Hepatocyte (in vitro differentiated cells): ENCODE measurements at places on chromosomes 1 and 21. TPM values are rescaled to one million over a fixed set of nuclear protein-coding genes. Genes with fewer than 3 reads are reported as not detected.
A peak's percentile ranks its signal among the peaks of the same experiment; 100 is the strongest.

The TRIM67 gene
- polyA plus RNA-seq, result not detected in 2 replicates

- no peak for DNase-seq
Measured at GRCh38 chr1:197811769-197812168, 36.5 kb upstream of the DENND1B start.

DNA sequence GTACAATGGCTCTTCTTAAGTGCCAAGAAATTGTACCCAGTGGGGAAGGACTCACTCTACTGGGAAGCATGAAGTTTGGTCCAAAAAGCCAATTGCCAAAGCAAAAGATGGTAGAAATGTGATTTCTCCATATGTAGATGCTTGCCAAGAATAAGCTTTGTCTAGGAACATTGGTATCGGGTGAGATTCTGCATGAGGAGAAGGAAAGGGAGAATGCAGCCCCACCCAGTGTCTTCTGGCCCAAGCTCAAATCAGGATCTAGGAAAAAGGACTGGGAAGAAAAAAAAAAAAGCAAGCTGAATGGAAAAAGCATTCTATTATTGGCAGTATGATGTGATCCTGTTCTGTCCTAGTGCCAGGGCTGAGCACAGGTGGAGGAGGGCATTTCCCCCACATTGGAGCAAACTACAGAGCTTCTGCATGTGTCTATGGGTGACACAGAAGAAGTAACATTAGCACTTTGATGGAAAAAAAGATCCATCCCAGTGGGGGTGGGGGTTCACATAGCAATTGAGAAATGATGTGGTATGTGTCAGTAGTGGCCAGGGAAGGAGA, 226.6 kb downstream of the KCNH1 start:
- no peak for DNase-seq

DNA sequence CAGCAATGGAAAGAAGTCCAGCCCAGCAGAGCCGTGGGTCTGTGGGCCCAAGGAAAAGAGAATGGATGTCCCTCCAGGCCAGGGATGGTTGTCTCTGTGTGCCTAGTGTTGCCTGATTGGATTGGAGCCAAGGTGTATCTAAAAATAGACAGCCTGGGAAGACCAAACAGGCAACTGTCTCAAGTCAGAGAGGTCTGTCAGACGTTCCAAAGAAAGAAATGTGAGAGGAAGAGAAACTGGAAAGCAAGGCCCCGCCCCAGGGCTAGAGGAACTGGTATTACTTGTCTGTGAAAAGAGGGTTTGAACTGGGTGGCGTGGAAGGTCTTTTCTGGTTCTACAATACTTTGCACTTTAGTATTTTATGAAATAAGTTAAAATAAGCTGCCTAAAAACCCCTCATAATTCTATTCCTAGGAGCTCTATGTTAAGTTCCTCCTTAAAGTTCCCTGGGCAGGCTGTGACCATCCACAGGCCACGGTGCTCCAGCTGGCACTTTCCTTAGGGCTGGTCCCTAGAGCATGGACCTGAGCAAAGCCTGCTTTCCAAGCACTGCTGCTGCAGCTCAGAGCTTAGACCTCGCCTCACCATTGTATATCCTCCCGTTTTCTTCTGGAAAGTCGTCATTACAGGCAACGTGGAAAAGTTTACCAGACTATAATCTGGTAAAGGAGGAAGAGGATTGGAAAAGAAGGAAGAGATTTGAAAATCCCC, 151.6 kb downstream of the DISC1 start:
- DNase-seq, result peak; percentile 49

DNA sequence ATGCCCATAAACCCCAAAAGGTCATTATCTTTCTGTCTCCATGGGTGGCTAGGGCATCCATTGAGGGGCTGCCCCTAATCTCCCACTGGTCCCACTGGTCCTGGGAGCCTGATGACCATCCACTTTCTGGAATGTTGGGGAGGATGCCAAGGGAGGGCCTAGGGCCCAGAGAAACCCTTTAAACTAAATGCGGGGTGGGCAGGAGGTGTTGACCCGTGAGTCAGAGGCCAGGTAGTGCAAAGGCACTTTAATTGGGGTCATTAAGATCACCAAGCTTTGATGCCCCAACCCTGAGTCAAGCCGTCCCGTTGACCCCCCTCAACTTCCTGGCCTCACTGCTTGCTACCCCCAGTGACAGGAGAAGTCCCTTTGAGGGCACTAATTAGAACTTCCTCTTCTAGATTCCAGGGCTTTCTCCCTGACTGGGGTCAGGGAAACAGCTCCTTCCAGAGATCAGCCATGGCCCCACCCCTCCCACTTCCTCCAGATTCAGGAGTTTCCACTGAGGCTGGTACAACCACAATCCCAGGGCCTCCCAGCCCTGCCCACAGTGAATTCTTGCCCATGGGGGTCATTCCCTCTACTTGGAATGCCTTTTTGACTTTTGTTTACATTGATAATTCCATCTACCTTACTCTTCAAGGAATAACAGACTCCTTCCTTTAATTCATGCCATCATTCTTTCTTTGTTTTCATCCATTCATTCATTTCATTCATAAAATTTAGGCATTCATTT, 15.5 kb upstream of the SERINC2 start:
- no peak for DNase-seq

The RPRD2 gene
- polyA plus RNA-seq, result 15.7 and 18.8 TPM in 2 replicates

DNA sequence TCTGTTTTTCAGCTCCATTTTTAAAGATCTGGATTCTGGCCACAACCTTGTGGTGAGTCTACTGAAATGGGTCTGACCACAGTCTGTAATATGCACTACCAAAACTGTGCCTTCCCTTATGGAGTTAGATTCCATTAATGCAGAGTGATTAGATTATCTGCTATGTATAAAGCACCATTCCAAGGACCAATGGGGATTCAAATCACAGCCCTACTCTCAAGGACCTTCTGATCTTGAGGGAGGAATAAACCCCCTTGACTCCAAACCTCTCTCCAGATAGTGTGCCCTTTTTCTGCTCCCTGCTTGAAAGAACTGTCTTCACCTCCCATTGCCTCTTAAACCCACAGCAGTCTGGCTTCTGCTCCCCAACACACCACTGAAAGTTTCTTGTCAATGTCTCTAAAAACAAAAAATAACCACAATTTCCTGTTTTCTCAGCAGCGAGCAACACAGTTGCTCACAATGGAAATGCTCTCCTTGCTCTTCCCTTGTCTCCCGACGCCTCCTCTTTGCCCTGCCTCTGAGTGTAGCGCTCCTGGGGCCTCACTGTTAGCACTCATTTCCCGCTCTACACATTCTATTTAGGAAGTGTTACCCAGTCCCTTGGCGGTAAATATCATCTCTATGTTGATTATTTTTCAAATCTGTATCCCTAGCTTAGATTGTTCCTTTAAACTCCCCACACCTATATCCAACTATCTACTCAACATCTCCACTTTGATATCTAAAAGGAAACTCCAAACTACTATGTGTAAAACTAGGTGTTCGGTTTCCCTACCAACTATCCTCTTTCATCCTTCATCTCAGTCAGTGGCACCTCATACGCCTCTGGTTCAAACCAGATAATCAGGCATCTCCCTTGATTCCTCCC, 13.6 kb downstream of the PCNX2 start:
- DNase-seq, result no peak

The SERTAD4 gene
- 2.8 and 4.7 TPM in 2 replicates for polyA plus RNA-seq

The KCNJ9 gene
- polyA plus RNA-seq, result not detected in 2 replicates

- peak; percentile 68 for DNase-seq
Measured at GRCh38 chr1:17559615-17560419, 20.3 kb downstream of the ARHGEF10L start.

The NIBAN1 gene
- 6.9 and 8.9 TPM in 2 replicates for polyA plus RNA-seq

DNA sequence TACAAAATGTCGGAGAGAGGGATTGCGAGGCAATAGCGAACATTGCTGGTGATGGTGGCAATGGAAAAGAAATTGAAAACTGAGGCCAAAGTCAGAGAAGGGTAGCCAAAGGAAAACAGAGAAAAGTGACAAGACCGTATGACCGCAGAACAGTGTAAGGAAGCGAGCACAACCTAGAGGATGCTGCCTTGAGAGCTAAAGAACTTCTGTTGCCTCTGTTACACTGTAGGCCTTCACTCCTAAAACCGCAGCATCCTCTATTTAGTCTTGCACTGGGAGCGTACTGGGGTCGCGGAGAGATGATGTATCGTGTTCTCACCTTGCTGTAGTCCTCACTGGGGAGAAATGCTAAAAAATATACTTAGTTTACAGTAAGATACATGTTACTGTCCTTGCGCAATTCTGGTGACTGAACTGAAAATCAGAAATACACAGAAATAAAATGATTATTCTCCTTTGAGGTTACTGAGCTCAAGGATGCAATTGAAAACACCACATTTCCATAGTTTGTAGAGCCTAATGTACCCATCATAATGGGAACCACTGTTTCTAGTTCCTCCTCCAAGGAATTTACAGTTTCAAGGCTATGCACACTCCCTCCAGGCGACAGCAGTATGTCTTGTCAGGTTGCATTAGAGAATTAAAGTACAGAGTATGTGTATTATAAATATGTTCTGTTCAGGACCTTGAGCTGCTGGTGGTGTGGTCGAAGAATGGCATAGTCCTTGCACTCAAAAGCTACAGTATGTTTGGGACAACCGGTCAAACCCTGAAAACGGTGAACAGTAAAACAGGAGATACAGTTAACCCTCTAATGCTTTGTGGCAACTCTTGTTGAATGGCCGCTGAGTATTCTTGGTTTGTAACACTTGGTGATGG, 1.3 kb downstream of the NEK7 start:
- peak; percentile 18 for DNase-seq

The ARHGAP29 gene
- polyA plus RNA-seq, result 9.6 and 22.3 TPM in 2 replicates

- no peak for DNase-seq
Measured at GRCh38 chr1:214514819-214515383, 36.5 kb downstream of the PTPN14 start.
